ENCODE measurements at places on chromosomes 16 and 17. TPM values are rescaled to one million over a fixed set of nuclear protein-coding genes. Genes with fewer than 3 reads are reported as not detected.

The DOC2B gene
- 13.2 TPM for polyA plus RNA-seq

The WFDC1 gene
- polyA plus RNA-seq: 67.2 TPM

The SECTM1 gene
- 19.2 TPM for polyA plus RNA-seq

The OMG gene
- polyA plus RNA-seq: 0.20 TPM

The NPTX1 gene
- 2.3 TPM for polyA plus RNA-seq

The RBBP6 gene
- 45.9 TPM for polyA plus RNA-seq

The KRTAP4-5 gene
- not detected for polyA plus RNA-seq

The MAP2K3 gene
- polyA plus RNA-seq: 33.5 TPM

The MT1F gene
- 10.3 TPM for polyA plus RNA-seq

The NPIPB9 gene
- 0.35 TPM for polyA plus RNA-seq

The CCL13 gene
- 3.5 TPM for polyA plus RNA-seq

The PNMT gene
- polyA plus RNA-seq: 9.3 TPM

The TAC4 gene
- polyA plus RNA-seq: not detected

The GNAO1 gene
- polyA plus RNA-seq: 31.1 TPM

The TEKT5 gene
- 0.19 TPM for polyA plus RNA-seq

The PRRT2 gene
- polyA plus RNA-seq: 8.2 TPM

The HOXB5 gene
- polyA plus RNA-seq: 1.2 TPM

The GNGT2 gene
- 4.7 TPM for polyA plus RNA-seq

The PMP22 gene
- 314 TPM for polyA plus RNA-seq

The NPIPB13 gene
- 3.7 TPM for polyA plus RNA-seq

The SLC16A13 gene
- polyA plus RNA-seq: 1.5 TPM

The FBXW10 gene
- polyA plus RNA-seq: 0.03 TPM

The ZNF276 gene
- polyA plus RNA-seq: 19.6 TPM

The ZDHHC1 gene
- 10.9 TPM for polyA plus RNA-seq

The GNG13 gene
- not detected for polyA plus RNA-seq

The ZCCHC14 gene
- polyA plus RNA-seq: 16.6 TPM

The KCNJ16 gene
- 0.01 TPM for polyA plus RNA-seq

The RAD51C gene
- polyA plus RNA-seq: 26.7 TPM

The PRSS53 gene
- polyA plus RNA-seq: 4.7 TPM

The CEMP1 gene
- 0.85 TPM for polyA plus RNA-seq

The KRT10 gene
- polyA plus RNA-seq: 21.5 TPM

The DDX52 gene
- 9.6 TPM for polyA plus RNA-seq

The ZNF286A gene
- polyA plus RNA-seq: 9.4 TPM

The THAP11 gene
- 42.2 TPM for polyA plus RNA-seq

The ZNF750 gene
- 2.7 TPM for polyA plus RNA-seq

The TMC5 gene
- polyA plus RNA-seq: 0.05 TPM

The SNAI3 gene
- 0.82 TPM for polyA plus RNA-seq

The WNT9B gene
- polyA plus RNA-seq: 0.48 TPM

The CDH8 gene
- 0.51 TPM for polyA plus RNA-seq
